ENCODE measurements at places on chromosomes 12 and 14. TPM values are rescaled to one million over a fixed set of nuclear protein-coding genes. Genes with fewer than 3 reads are reported as not detected.
A peak's percentile ranks its signal among the peaks of the same experiment; 100 is the strongest.

DNA sequence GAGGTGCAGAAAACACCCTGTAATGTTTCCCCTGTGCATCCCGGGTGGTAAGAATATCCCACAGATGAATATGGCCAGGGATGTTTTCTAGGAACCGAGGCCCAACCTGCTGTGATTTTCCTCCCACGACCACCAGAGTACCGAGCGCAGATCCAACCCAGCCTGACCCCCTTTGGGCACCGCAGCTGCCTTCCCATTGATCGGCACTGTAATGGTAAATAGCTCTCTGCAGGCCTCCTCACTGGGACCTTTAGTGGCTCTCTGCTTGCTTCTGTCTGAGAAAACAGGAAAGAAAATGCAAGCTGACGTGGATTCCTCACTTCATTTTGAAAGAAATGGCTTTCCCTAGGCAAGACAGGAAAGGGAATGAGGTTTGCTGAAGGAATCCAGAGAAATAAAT lies 2.4 kb upstream of the RAB15 start:
- DNase-seq = no peak

DNA sequence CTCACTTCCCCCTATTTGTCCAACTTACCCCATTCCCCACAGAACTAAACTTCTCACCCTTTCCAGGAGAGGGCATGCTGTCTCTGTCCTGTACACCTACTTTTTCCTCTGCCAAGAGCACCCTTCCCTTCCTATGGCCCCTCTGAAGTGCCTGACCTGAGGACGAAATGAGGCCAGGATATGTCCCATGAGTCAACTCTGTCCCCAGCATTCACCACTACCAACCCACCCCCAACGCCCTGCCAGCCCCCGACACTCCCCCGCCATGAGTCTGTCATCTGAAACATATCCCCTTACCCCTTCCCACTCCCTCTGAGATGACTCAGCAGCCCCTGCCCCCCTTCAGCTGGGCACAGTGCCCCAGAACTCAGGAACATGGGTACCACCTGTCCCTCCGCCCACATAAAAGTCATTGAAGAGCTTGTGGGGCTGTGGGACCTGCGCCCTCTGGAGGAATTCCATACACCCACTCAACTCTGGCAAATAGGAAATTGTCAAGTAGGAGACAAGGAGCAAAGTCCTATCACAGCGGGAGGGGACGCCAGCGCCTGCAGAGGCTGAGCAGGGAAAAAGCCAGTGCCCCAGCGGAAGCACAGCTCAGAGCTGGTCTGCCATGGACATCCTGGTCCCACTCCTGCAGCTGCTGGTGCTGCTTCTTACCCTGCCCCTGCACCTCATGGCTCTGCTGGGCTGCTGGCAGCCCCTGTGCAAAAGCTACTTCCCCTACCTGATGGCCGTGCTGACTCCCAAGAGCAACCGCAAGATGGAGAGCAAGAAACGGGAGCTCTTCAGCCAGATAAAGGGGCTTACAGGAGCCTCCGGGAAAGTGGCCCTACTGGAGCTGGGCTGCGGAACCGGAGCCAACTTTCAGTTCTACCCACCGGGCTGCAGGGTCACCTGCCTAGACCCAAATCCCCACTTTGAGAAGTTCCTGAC lies 26.3 kb downstream of the ITGA7 start:
- peak; percentile 65 for DNase-seq

DNA sequence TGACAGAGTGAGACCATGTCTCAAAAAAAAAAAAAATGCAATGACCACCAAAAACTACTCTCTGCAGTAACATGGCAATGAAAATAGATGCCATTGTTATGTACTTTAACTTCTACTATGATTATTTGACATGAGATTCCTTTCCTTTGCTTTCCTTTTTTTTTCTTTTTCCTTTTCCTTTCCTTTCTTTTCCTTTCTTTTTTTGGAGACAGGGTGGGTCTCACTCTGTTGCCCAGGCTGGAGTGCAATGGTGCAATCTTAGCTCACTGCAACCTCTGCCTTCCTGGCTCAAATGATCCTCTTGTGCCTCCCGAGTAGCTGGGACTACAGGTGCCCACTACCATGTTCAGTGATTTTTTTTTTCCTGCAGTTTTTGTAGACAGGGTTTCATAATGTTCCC lies 24.9 kb upstream of the ETFBKMT start:
- no peak for DNase-seq

DNA sequence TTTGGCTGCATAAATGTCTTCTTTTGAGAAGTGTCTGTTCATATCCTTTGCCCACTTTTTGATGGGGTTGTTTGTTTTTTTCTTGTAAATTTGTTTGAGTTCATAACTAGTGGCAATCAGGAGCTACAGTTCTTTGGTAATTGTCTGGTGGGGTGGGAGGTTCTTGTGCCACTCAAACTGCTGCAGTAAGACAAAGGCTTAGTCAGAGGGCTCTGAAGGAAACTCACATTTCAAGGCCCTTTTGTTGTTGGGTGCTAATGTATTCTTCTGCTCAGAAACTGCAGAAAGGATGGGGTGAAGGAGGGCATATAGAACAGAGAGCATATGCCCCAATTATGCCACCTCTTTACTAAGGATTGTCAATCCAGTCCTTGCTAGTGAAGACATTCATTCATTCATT lies 21.9 kb downstream of the MYRFL start:
- no peak for DNase-seq

DNA sequence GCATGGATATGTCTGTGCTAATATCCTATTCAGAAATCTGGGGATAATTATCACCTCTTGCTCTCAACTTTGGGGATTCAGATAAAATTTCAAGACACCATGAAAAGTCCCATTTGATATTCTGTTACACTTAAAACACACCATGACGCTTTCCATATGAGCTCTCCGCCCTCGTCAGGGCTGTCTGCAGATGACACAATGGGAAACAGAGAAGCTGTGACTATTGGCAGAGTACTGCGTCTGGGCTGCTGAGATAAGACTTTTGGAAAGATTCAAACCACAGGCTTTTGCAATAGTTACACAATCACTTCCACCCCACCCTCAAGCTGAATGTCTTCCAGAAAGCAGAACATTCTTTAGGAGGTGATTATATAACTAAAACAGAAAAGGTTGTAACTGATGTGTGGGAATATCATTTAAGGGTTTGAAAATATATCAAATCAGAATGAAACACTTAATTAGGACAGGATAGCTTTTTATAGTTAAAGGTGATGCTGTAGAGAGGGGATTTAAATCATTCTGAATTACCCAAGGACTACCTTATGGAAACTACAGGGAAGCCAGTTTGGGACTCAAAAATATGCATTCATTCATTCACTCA lies 75.3 kb upstream of the TMPO start:
- DNase-seq = peak; percentile 91

Gene SLC17A8
- 14.8 TPM for total RNA-seq

Data from lung (tissue), 17 donors.